ENCODE measurements at places on chromosomes 7 and 10.

DNA sequence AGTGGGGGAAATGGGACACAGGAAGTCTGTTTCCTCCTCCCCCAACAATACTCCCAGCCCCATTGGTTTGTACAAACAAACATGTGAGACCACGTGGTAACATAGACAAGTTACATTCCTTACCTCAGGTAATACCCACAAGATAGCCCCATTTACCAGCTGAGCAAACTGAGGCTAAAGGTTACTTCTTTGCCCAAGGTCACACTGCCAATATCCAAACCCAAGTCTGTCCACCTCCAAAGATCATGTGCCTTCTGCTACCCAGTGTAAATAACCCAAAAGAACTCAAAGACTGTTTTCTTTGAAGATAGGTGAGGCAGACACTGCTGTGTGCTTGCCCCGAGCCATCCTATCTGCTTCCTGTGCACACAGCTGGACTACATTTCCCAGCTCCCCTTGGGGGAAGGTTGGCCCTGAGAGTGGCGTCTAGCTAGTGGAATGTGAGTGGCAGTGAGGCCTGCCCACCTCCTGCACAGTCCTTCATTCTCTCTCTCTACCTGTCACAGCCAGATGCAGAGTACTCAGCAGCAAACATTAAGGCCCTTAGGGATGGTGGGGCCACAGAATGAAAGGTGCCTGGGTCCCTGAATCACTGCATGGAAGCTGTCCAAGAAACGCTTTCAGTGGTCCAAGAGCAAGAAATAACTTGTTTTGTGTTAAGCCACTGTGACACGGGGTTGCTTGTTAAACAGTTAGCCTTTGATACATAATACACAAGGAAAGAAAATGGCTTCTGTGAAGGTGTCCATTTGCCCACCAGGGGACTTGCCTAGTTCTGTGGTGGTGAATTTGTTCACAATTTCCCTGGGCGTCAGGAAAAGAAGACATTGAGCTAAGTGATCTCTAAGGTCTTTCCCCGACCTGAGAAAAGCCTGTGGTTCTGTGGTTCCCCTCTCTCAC lies 257.7 kb upstream of the NFE2L3 start:
- no peak for DNase-seq

GRCh38 chr7:101554584-101555268 lies 74.4 kb downstream of the MYL10 start:
- DNase-seq: no peak

DNA sequence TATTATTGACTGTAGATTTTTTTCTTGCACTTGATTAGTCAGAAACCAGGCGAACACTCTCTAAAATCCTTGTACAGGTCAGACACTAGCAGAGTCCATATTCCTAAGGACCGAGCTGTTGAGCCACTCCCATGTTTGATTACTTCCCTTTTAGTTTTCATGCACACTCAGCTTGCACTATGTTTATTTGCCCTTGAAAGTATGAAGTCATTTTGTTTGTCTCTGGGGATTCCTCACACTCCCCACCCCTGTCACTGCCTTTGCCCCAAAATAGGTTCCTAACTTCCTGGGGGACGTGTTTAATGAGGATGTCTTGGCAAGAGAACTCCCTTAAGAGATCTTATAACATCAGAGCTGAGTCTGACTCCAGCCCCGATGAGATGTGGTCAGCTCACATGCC lies 182.1 kb downstream of the EVX1 start:
- no peak for DNase-seq

DNA sequence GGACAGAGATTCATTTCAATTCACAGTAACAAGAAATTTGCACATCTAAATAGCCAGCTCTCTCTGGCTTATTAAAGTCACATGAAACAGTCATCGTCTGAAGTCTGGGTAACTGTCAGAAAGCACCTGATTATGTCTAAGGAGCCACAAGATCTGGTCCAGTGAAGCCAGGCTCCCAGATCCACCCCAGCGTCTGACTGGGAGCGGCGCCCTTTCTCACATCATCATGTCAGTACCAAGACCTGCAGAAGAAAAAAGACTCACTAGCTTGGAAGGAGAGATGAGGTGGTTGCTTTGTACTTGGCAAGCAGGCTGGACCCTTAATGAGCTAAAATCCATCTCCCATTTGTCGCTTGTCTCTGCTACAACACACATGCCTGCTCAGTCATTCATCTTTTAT lies 58.4 kb downstream of the VOPP1 start:
- no peak for DNase-seq

- DNase-seq: peak; percentile 34
Observed at GRCh38 chr10:24872049-24872789, 80.2 kb downstream of the PRTFDC1 start.

DNA sequence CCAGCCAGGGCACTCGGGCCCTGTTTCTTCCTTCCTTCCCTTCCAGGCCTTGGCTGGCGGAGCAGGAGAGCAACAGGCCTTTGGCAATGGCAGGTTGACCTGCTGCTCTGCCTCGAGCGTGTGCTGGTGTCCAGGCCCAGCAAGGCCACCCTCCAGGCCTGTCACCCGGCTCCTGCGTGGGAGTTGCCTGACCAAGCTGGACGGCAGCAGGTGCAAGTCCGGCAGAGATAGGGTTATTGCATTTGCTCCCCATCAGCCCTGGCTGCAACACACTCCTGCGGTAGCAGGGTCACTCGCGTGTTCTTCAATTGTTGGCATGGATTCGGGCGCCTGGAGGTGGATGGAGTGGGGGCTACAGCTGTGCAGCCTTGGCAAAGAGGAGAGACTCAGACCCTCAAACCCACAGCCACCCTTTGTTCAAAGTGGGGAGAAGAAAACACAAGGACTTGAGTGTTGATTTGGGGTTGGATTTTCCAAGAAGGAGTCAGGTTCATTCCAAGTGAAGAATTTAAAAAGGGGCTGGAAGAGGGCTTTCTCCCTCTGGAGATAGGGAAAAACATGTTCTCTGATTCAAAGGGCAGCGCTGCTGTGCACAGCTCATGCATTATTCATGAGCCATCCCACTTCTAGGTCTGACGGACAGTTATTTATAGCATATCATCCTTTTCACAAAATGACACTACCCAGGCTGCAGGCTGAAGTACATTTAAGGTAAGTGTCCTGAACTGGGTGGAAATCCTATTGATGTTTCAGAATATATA lies 64.2 kb upstream of the PITRM1 start:
- no peak for DNase-seq

- no peak for DNase-seq
Observed at GRCh38 chr10:84039957-84040356, 99.4 kb upstream of the GHITM start.

- DNase-seq: no peak
Observed at GRCh38 chr7:80869821-80870751, 48.8 kb downstream of the SEMA3C start.

DNA sequence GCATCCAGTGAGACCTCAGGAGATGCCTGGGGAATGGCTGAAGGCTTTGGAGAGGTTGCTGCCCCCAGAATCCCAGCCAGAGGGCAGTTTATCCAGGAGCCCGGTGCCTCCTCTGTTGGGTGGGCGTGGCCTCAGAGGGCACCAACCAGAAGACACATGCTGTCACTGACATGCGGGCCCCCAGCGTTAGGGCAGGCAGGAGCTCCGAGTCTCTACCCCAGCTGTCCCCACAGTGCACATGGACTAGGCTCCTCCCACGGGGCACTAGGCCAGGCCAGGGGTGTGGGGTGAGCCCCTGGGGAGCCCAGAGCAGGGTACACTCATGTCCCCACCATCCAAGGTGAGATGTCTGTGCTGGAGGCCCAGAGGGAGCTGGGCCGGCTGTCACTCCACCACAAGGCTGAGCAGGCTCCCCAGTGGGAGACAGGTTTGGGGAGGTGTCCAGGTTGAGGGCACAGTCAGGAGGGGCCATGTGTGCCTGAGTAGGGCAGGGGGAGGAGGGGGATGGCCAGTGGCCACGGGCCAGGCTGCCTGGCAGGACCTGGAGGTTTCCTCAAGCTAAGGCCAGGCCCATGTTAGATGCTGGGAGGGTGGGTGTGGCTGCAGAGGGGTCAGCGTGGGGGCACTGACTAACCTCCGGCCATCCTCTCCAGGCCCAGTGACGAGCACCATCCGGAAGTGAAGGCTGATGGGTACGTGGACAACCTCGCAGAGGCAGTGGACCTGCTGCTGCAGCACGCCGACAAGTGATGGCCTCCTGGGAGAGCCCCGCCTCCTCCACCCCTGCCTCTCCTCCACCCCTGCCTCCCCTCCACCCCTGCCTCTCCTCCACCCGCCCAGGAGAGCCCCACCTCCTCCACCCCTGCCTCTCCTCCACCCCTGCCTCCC lies 131.3 kb downstream of the FAM53B start:
- no peak for DNase-seq

GRCh38 chr10:4194231-4194630 lies 409.2 kb upstream of the KLF6 start:
- no peak for DNase-seq

DNA sequence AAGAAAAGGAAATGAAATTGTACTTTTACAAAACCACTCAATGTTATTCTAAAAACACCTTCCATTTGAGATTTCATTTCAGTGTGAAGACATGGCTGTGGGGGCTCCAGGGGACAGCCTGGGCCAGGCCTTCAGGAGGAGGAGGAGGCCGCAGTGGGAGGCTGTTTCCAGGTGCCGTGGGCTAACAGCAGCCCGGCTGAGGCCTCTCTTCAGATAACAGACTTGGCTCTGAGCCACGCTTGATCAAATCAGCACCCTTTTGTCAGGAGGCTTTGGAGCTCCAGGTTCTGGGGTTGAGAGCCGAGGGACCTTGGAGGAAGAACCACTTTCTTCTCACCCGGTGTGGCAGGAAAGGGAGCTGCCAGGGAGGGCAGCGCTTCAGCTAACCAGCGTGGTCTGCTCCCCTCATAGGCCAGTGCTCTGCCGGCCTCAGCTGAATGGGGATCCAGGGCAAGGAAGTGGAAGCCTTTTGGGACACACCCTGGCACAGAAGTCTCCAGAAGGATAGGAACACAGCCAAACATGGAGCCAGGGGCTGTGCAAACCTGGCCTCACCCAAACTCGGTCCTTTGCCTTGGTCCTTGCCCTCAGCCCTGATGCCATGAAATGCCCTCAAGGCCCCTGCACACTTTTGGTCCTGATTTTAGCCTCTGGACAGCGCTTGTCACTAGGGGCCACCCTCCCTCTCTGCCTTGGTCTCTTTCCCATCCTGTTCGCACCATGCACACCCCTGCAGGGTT lies 23.5 kb upstream of the CHST15 start:
- DNase-seq: no peak

- DNase-seq: no peak
Observed at GRCh38 chr10:76282061-76283025, 850.9 kb downstream of the LRMDA start.

DNA sequence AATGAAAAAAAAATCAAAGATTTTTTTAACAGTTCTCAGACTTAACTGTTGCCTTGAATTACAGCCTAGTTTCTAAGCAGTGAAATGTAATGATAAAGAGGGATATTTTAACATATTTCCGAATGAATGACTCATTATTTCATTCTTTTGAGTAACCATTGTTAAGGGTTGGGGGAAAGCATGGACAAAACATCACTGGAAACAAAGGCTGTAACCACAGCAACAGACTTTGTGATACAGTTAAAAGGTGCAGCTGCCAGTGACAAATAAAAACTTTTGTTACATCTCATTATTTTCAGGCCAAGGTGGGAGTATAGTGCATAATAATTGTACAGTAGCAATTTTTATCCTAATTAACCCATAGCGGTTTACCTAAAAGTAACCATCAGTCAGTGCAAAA lies 172.6 kb downstream of the LRRTM3 start:
- no peak for DNase-seq

- DNase-seq: no peak
Observed at GRCh38 chr7:9776900-9777299, 1196.8 kb upstream of the PHF14 start.

DNA sequence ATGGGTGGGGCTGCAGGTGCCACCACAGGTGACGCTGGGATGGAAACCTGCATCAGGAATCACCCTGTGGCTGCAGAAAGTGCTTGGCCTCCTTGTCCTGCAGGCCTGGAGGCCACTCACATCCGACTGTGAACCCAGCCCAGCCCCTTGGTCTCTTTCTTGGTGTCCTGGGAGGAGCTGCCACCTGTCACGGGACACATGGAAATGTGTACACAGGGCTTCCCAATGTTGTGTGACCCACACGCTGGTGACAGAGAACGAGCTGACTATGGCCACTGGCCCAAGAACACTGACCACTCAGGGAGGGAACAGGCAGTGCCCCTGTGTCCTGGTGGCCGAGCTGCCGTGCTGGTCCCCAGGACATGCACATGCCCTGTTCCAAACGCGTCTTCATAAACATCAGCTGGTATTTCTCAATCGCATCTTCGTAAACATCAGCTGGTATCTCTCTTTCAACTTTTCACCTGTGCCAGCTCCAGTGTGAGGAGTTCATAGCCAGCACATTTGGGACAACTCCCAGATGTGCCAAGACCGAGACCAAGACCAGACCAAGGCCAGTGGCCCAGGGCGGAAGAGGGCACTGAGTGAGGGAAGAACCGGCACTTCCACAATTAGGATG lies 57.9 kb upstream of the INPP5A start:
- DNase-seq: no peak

GRCh38 chr10:131802156-131802915 lies 98.5 kb upstream of the PPP2R2D start:
- no peak for DNase-seq

GRCh38 chr10:88759366-88760101 lies at the start of gene LIPN:
Gene LIPN (plus strand): TSS chr10:88760020. CDS start chr10:88761406, 1,386 bp downstream.
- no peak for DNase-seq

- no peak for DNase-seq
Observed at GRCh38 chr10:33669904-33670303, 335.4 kb upstream of the NRP1 start.

DNA sequence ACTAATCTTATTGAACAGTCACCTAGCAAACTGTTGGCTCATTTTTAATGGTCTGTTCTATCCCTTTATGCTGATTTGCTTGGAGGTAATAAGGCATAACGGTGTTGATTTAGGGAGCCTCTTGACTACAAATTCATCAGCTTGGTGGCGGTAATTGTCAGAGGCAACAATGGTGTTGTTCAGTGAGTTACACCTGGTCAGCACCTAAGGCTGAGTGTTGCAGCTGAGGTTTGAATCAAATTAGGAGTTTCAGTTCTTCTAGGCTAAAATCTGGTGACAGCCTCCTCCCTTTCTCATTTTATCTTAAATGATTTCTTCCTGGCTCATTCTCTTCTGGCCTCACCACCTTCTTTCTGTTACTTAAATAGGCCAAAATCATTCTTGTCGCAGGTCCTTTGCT lies 42.3 kb upstream of the SP8 start:
- no peak for DNase-seq
